ENCODE measurements at places on chromosomes 11 and 22.

DNA sequence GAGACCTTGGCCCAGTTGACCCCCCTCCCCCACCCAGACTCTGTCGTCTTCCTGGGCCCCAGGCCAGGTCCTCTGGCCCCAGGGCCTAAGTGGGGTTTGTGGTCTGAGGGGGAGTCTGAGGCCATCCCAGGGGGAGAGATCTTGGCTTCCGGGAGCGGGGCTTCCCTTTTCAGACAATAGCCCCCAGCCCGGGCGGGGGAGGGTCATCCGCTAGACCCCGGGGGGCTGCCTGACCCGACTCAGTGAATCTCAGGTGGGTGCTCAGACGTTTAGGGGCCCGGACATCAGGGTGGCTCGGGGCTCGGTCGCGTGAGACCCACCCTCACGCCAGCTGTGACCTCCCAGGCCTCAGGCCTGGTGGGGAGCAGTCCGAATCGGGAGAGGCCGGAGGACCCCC, 609 bp downstream of the MAPK11 start:
- DNase-seq = no peak

- DNase-seq = no peak
Measured at GRCh38 chr11:75191330-75191717, 40.4 kb downstream of the SLCO2B1 start.

- DNase-seq = no peak
Measured at GRCh38 chr11:130404727-130405126, 23.7 kb downstream of the ADAMTS8 start.

- no peak for DNase-seq
Measured at GRCh38 chr11:126277322-126277721, 5.6 kb upstream of the TIRAP start.

GRCh38 chr22:46008836-46009596, 32.1 kb upstream of the WNT7B start:
- no peak for DNase-seq

GRCh38 chr11:2576111-2576510, 123.7 kb downstream of the KCNQ1OT1 start:
- no peak for DNase-seq

- DNase-seq = no peak
Measured at GRCh38 chr11:46722566-46723358, 3.7 kb downstream of the F2 start.

- DNase-seq = no peak
Measured at GRCh38 chr11:105857728-105858127, 164.3 kb downstream of the MSANTD4 start.

- no peak for DNase-seq
Measured at GRCh38 chr11:128152796-128153696, 434.3 kb downstream of the ETS1 start.

DNA sequence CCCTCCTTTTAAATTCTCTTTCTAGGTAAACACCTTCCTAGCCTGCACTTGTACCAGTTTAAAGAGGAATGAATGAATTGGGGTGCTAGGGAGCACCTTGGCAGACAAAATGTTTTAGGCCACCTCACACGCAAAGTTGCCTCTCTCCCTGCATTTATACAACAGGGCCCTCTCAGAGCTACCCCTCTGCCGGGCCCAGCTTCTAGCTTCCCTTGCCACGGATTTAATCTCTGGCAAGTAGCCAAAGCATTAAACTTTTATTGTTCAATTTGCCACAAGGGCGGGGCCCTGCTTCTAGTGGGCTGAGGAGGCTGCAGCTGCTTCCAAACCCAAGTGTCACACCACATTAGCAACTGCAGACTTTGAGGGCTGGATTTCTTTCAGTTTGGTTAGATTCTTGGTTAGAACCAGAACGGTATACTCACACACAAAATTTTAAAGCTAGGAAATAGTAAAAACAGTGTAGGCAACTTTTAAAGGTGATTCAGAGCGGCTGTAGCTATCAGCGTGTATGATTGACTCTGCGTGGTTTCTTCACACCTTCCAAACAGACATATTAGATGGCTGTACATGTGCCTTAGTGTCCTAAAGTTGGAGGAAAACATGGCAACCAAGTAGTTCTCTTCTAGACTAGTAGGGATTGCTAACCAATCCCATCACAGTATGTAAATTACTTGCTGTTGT, 6.5 kb downstream of the KREMEN1 start:
- DNase-seq = no peak

GRCh38 chr11:9141186-9141585, 49.8 kb upstream of the SCUBE2 start:
- DNase-seq = no peak

- DNase-seq = no peak
Measured at GRCh38 chr11:128394431-128395089, 192.8 kb downstream of the ETS1 start.

DNA sequence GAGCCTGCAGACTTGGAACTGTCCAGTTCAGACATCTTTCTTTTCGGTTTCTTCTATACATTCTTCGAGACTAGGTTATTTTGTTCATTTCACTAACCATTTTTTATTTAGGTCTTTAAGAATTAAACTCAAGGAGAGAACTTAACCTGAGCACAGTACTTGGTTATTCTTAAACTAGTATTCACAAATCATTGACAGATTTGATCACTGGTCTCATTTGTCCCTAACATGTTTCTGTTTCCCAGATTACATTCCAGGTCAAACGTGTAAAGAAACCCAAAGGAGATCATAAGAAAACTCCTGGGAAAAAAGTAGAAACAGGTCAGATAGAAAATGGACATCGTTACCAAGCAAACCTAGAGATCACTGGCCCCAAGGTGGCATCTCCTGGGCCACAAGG, 85.1 kb downstream of the TTC17 start:
- DNase-seq = no peak

DNA sequence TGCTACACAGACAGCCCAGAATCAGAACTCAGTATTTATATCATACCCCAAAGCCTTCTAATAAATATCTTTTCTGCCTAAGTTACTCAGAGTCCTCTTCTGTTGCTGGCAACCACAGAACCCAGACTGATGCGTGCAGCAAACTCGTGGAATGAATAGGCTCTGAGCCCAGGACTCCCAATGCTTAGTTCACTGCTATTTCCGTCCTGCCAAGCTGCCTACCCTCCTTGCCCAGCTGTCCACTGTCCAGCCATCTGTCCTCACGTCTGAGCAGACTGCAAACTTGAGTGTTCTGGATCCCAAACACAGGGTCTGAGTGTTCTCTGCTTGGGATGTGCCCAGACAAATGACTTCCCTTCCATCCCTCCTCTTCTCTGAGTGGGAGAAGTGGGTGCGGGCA, 19.4 kb downstream of the PTPN5 start:
- DNase-seq = no peak

GRCh38 chr11:35751664-35752061, 89.1 kb downstream of the TRIM44 start:
- DNase-seq = no peak

DNA sequence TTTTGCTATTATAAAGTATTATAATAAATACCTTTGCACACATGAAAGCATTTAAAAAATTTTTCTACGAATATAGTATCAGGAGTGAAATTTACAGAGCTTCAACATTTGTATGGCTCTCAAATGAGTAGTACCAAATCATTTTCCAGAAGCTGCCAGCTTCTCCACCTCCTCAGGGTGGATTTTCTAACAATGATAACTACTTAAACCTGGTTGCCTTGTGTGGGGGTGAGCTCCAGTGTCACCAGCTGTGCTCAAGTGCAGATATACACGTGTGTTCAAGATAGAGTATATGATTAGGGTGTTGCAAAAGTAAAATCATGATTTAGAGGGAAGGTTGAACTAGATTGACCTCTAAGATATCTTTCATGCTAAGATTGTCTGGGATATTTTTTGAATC, 48.2 kb downstream of the HORMAD2 start:
- DNase-seq = no peak

DNA sequence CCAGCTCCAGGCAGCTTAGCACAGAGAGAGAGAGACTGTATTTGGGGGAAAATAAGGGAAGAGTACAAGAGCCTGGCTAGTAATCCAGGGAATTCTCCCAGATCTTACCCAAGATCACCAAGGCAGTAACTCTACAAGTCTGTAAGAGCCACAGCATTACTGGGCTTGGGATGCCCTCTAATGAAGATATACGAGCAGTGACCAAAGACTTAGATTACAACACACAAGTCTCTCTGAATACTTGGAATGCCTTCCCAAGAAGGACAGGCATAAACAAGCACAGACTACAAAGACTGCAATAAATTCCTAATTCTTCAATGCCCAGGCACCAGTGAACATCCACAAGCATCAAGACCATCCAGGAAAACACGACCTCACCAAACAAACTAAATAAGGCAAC, 17.7 kb downstream of the DNAJC24 start:
- DNase-seq = no peak

DNA sequence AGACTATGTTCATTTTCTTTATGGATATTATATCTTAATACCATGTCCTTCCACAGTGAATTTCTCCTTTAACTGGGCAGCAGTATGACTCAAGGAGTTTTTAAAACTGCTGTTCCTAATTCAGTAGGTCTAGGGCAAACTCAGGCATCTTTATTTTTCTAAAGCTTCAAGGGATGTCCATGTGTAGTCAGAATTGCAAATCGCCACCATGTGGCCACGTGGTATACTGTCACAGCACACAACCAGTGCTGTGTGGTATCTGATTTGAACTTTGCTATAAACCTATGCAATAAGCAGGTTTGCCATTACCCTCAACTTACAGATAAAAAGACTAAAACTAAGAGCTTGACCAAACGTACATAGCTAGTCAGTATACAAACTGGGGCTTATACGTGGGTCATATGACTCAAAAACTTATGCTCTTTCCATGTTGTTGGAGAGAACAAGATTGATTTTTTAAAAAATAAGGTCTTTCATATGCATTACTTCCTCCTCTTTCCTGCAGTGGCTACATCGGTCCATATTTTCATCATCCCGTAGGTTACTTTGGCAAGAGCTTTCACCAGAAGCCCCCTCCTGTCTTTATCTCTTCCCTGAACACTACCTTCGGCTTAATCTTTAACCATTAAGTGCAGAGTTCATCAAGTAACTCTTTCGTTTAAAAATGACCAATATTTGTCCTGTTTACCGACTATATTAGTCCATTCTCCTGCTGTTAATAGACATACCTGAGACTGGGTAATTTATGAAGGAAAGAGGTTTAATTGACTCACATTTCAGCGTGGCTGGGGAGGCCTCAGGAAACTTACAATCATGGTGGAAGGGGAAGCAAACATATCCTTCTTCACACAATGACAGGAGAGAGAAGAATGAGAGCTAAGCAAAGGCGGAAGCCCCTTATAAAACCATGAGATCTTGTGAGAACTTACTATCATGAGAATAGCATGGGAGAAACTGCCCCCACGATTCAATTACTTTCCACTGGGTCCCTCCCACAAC, 8.0 kb upstream of the HTATIP2 start:
- DNase-seq = peak; percentile 6

DNA sequence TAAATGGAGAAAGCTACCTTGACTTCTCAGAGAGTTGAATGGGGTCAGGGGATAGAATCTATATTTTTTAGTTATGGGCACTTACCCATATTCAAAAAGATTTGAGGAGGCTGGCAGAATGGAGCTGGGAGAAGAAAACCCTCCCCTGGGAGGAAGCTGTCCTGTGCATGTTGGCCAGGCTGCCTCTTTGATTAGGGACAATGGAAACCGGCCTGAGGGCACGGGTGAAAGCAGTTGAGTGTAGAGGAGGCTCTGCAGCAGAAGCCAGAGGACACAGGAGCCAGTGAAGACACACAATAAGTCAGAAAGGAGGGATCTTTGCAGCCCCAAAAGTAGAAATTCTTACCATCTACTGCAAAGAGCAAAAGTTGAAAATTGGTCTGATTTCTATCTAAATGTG, 66.6 kb upstream of the B3GAT1 start:
- no peak for DNase-seq

GRCh38 chr11:88363004-88363403, 25.5 kb upstream of the CTSC start:
- no peak for DNase-seq

DNA sequence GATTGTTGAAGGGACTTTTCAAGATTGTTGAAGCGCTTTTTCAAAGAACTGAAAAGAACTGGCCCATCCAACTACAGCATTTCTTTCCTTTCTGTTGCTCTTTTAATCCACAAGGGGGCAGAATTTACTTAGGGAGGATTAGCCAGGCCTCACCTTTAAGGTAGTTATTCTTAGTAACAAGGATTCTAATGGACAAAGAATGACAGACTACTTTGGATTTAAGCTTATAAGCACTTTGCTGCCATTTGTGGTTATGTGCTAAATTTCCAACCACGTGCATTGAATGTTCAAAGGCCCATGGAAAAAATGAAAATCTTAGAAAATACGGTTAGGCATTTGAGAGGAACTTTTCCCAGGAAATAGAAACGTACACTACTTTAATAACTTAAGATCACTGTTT, 49.5 kb upstream of the HSPA8 start:
- DNase-seq = peak; percentile 36

GRCh38 chr11:46389450-46390330, 1.9 kb downstream of the CHRM4 start:
- peak; percentile 93 for DNase-seq

DNA sequence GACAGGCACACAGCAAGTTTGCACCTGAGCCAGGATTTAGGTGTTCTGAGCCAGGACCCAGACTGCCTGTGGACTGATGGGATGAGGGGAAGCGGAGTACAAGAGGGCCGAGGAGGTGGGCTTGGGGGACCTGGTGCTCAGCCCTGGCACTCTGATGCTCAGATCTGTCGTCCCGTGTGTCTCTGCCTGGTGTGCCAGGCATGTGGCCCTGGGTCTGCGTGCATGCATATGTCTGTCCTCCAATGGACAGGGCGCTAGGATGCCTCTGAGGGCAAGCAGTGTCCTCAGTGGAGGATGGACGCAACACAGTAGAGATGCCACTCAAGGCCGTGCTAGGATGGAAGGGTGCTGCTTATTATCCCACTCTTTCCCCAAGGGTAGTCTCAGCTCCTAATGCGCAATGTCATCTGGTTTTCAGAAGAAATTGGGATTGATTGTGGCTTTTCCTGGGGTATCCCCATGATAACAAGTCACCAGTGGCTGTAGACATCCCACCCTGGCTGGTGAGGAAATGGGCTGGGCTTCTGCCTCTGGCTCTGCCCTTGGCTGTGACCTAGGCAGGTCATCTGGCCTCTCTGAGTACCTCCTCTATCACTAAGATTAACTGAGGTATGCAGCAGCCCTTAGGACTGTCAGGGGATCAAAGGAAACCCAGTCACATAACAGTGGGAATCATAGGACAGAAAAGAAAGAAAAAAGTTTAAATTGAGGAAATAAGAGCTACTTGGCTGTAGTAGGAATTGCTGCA, 35.7 kb upstream of the SUSD2 start:
- no peak for DNase-seq

GRCh38 chr11:10770626-10771254, 19.7 kb downstream of the CTR9 start:
- no peak for DNase-seq

GRCh38 chr22:46860562-46860961, 98.1 kb downstream of the TBC1D22A start:
- DNase-seq = no peak

DNA sequence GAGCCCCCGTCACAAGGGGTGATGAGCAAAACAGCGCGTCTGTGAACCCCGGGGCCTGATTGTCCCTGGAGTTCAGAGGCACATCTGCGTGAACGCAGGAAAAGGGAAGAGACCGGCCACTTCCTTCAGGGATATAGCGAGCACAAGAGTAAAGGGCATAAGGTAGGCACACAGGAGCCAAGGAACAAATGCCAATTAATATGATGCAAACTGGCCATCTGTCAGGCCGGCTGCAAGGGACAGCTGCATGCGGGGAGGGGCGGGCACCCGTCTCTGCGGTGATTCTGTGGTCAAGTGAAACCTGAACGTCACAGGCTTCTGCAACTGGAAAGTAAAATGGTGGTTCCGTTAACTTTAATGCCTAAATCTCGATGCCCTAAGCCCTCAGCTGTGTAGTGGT, 64.7 kb downstream of the TRIM29 start:
- no peak for DNase-seq

All from GM19239 (cell line).